ENCODE measurements at places on chromosomes 13 and 19. TPM values are rescaled to one million over a fixed set of nuclear protein-coding genes. Genes with fewer than 3 reads are reported as not detected.
A peak's percentile ranks its signal among the peaks of the same experiment; 100 is the strongest.

- no peak overlapping the region for H3K4me3 ChIP-seq
- DNase-seq = peak; percentile 43
- peak overlapping the region; percentile 36 for H3K27ac ChIP-seq
Observed at GRCh38 chr19:3977242-3978143, 6.6 kb upstream of the DAPK3 start.

Gene FUT2
- total RNA-seq = not detected

DNA sequence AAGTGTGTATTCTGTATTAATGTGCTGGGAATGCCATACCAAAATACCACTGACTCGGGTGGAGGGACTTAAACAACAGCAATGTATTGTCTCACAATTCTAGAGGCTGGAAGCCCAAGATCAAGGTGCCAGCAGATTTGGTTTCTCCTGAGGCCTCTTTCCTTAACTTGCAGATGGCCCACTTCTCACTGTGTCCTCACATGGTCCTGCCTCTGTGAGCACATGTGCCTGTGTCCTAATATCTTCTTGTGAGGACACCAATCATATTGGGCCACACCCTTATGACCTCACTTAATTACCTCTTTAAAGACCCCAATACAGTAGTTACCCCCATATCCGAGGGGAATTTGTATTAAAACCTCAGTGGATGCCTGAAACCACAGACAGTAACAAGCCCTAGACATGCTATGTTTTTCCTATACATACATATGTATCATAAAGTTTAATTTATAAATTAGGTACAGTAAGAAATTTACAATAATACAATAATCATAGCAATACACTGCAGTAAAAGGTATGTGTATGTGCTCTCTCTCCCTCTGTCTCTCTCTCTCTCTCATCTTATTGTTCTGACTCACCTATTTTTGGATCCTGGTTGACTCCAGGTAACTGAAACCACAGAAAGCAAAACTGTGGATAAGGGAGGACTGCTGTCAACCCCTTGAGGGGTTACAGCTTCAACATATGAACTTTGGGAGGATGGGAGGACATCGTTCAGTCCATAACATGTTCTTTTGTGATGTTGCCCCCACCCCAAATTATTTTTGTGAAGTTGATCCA, 174.3 kb downstream of the IRS2 start:
- no peak for DNase-seq
- H3K4me1 ChIP-seq = no peaks in the 10 kb centered on the region
- H3K27ac ChIP-seq = no peak overlapping the region
- no peaks in the 10 kb centered on the region for H3K36me3 ChIP-seq
- H3K4me3 ChIP-seq = no peak overlapping the region
- peaks cover 53% of the 10 kb centered on the region for H3K27me3 ChIP-seq

- H3K27me3 ChIP-seq = no peaks in the 10 kb centered on the region
- no peaks in the 10 kb centered on the region for H3K36me3 ChIP-seq
- H3K27ac ChIP-seq = peak within 1 kb of the TSS; percentile 76
- peak within 1 kb of the TSS; percentile 97 for H3K4me3 ChIP-seq
- peaks cover 12% of the 10 kb centered on the region for H3K4me1 ChIP-seq
Observed at GRCh38 chr13:42048342-42048683, at the start of gene DGKH. DGKH (plus strand) TSS chr13:42048648; CDS start chr13:42048774, 126 bp downstream.

Gene JOSD2
- total RNA-seq = 50.7 TPM

GRCh38 chr19:478976-479375, 17.3 kb upstream of the MADCAM1 start:
- no peaks in the 10 kb centered on the region for H3K4me1 ChIP-seq
- no peak overlapping the region for H3K27ac ChIP-seq
- H3K36me3 ChIP-seq = no peaks in the 10 kb centered on the region
- no peak for DNase-seq
- H3K4me3 ChIP-seq = no peak overlapping the region
- no peaks in the 10 kb centered on the region for H3K27me3 ChIP-seq

Gene NFKBIB
- total RNA-seq = 15.4 TPM
